PC-9 (cell line): ENCODE measurements at places on chromosomes 11 and 22.

DNA sequence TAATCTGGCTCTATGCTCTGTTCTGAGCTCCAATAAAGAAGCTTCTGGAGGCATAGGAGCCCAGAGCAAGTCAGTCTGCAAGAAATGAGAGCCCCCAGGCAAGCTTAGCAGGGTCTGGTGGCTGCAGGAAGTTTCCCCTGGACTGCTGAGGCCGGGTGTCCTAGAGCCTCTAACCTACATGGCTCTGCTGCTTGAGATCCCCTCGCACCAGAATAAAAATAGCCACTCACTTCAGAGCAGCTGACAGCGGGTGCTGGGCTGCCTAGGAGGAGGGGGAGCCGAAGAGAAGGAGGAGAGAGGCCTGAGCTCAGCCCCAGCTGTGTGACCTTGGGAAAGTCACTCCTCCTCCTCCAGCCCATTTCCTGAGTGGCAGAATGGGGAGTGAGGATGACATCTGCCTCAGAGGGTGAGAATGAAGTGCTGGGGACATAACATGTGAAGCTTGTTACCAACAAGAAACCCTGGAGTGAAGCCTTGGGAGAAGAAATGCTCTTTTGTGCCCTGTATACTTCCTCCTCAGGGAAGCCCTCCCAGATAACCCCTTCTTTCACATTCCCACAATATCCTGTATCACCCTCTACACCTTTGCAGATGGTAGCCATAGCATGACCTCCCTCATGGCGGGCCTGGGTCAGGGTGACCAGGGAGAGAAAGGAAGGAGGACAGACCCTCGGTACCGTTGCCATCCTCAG, 3.6 kb upstream of the INPP5J start:
- DNase-seq, result peak; percentile 34

DNA sequence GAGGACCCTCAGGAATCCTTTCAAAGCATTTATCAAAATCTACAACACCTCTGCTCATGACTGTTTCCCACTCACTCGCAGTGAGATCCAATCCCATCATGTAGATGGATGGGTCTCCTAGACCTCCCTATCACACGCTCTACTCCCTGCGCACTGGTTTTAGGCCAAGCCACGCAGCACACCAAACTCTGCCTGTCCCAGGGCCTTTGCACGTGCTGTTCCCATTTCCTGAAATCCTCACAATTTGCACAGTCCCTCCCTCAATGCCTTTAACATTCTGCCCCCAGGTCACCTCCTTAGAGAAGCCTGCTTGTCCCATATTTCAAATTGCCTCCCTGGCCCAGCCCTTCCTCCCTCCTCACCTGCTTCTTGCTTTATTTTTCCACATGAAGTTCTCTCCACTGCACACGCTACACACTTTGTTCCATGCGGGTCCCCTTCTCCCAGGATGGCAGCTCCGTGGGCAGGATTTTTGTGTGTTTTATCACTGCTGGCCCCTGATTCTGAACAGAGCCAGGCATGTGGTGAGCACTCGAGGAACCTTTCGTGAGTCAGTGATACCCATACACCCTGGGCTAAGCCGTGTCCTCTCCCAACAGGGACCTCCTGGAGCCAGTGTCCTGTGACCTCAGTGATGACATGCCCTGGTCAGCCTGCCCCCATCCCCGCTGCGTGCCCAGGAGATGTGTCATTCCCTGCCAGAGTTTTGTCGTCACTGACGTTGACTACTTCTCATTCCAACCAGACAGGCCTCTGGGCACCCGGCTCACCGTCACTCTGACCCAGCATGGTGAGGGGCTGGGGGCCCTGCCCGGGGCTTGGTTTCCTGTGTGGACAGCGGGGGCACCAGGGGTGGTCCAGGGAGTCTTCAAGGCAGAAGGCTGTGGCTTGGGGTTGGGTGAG, 12.2 kb downstream of the CSF2RB start:
- DNase-seq, result peak; percentile 53

DNA sequence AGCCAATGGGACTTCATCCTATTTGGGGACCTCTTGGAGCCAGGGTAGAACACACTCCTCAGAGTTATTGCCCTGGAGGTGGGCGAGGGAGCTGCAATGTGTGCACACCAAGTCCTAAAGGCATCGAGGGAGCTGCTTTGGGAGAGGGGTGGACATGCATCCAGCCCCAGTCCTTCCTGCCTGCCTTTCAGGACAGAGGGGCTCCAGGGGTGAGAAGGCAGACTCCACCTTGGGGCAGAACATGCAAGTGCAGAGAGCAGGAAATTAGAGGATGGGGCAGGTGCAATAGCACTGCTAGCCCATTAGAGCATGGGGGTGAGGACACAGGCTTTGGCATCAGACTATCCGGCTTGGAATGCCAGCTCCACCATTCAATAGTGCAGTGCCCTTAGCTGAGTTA, 288.5 kb downstream of the OPCML start:
- DNase-seq, result no peak

- DNase-seq, result no peak
Measured at GRCh38 chr22:39611360-39611759, 40.8 kb downstream of the CACNA1I start.

- DNase-seq, result no peak
Measured at GRCh38 chr22:29062286-29062821, 723 bp upstream of the C22orf31 start.

GRCh38 chr11:69022260-69022659, 9.2 kb upstream of the MRGPRF start:
- DNase-seq, result no peak

- no peak for DNase-seq
Measured at GRCh38 chr11:45431046-45432018, 145.2 kb upstream of the SYT13 start.
